CD4-positive, alpha-beta T cell treated with Interleukin-6 at 100 ng/mL for 8 hours (primary cell): ENCODE measurements at places on chromosomes 4 and X.

DNA sequence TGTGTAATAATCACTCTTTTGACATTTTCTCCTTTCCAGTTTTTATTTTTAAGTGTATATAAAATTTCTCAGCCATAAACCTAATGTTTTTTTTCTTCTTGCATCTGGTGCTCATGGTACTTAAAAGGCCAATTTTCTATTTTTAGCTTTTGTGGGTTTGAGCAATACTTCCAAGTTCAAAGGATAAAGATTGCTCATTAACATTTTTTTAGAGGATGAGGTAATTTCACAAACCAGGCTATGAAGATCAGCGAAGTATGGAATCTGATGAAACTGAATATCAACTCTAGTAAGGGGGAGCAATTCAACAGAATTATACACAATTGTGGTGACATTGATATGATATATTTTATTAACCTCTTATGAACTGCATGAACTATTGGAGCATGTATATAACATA, 25.8 kb upstream of the KLHL34 start:
- DNase-seq: no peak

GRCh38 chr4:69859140-69859685, 732 bp downstream of the SULT1E1 start:
- no peak for DNase-seq

- no peak for DNase-seq
These were observed 16.3 kb downstream of the PPP2R3B start for GRCh38 chrX:370244-370962.

DNA sequence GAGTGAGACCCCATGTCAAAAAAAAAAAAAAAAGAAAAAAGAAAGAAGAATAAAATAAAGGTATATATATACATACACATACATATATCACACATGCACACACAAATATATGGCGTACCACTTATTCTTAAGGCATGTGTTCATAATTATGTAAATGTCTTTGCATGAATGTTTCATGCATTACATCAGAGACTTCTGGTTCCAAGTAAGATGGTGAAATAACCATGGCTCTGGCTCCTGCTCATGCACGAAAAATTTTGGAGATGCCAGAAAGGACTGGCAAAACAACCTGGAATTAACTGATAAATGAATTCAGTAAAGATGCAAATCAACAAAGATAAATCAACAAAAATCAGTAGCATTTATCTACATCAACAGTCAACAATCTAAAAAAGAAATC, 19.7 kb upstream of the FHIP1A start:
- DNase-seq: no peak

DNA sequence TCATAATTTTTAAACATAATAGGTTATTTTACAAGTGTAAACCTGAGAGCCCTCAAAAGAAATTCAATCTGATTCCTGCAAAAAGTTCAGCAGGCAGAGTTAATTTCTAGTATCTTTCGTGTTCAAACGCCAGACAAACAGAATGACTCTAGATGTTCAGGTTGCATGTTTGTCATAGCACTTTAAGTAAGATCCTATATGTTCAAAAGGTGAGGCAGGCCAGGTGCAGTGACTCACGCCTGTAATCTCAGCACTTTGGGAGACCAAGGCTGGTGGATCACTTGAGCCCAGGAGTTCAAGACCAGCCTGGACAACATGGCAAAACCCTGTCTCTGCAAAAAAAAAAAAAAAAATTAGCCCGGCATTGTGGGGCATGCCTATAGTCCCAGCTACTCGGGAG, 1.1 kb upstream of the RASSF6 start:
- no peak for DNase-seq

DNA sequence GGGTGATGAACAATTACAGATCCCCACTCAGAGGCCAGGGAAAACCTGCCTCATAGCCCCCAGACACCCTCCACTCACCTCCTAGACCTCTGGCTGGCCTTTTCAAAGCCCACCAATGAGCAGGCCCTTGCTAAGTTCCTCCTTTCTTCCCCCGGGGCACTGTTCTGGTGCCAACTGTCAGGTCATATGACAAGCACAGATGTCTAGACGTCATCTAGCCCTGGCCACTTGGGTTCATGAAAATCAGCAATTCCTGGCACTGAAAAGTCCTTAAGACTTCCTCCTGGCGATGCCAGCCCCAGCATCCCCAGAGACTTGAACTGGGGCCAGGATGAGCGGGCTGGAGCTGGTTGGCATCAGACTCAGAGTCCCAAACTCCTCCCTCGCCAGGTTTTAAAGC, 115.6 kb upstream of the NALF2 start:
- no peak for DNase-seq

DNA sequence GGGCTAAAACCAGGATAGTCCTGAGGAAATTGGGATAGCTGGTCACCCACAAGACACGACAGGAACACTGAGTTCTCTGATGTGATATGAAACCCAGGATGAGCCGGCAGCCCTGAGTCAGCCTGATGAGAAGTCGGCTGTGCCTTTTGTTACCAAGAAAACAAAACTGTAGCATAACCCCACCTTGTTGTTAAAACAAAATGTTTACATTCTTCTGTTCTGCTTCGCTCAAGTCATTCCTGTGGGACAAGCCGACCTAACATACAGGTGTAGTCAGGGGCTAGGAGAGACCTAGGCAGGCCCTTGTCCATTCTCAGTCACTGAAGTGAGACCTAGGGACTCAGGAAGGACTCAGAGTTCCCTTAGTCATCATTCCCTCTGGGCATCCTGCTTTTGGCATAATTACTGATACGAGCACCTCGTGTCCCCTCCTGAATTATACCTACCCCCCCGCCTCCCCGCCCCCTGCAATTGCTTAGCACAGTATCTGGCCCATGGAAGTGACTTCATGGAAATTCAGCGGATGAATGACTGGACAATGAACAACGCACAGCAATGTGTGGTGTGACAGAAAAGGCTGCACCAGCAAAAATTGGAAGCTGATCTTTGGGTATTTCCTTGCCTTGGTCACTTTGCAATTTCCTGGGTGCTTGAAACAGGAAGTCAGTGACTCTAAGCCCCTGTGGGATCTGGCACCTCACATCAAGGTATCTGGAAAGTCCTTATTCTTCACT, 31.9 kb upstream of the TLR2 start:
- no peak for DNase-seq

DNA sequence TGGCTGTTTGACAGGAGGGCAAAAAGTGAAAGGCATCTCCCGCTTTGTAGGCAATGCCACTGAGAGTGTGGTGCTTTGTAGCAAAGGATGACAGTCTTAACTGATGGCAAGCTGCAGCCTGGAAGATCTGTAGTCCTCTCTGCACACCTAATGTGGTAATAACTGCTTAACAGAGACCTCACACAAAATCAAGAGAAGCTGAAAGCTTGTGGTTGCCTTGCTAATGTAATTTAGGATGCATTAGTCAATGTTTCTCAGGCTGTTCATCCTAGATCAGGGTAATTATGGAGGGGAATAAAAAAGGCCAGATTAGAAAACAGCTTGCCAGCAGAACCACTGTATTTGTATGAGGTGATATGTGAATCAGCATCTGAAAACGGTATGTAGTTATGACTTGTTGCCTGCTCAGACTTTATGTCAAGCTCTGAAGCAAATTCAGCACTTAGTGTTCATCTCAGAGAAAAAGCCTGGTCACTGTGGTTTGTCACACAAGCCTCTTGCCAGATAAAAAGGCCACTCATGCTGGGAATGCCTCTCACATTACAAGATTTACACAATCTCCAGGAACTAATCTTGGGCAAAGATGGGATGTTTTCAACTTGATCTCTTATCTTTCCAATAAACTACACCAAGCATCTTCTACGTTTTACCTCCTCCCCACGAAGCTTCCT, 130.8 kb downstream of the ENOX2 start:
- no peak for DNase-seq

DNA sequence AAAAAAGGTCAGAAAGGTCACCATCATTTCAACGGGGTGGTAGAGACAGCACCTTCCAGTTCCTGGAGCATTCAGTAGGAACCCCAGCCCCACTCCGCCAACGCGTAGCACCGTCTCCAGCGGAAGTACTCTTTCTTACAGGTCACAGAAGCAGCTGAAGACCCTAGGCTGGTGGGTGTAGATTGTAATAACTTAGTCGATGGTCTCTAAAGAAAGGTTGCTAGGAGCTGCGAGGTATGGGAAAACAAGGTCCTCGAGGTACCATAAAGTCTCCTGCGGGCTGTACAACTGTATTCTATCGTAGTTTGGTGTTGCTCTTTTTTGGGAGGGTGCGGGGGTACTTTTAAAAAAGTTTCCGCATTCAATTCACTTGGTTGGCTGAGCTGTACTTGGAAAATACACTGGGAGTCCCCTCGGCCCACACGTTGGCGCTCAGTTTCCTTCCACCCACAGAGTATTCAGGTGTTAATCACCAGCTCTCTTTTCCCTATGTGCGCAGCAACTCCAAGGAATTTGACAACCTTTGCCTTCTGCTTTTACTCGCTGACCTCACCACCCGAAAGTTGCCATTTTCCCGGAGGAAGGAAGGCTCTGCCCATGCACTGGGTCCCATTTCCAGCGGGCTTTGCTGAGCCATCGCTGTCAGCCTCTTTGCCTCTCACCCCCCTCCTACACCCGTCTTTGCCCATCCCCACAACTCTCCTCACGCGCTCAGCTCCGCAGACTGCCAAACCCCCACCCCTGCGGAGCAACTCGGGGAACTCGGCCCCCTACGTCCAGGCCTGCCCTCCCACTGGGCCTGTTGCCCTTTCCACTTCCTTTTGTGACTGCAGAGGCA, 4.8 kb upstream of the SOX3 start:
- no peak for DNase-seq
